Fibroblast of skin of right biceps (primary cell): ENCODE measurements at places on chromosomes 12 and 14.

DNA sequence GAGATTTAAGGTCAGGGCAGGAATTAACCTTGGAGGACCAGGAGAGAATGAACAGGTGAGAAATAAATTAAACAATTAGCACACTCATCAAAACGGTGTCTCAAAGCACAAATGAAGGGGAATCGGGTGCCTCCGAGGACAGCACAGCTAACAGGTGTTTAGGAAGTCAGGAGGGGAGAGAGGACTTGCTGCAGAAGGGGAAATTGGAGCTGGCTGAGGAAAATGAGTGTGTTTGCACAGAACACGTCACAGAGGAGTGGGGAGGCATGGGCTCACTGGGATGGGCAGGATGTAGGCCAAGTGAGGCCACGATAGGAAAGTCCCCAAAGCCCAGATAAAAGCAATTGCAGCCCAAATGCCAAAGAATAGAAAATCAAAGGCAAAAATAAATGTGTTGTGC lies 121.7 kb downstream of the ZNF664 start:
- no peak for DNase-seq

DNA sequence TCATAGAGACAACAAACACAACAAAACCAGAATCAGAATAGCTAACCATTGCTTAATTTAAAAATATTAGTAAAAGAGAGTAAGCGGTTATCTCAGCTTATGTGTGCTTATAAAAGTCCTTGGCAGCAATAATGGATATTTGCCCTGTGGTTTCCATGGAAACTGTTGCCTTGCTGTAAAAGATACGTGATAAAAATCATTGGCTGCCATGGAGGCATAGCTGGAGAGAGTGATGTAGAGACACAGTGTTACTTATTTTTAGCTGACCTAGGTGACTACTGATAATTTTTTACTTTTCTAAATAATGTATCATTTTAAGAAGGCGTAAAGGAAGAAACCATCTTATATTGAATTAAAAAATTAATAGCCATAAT lies 92.9 kb downstream of the ERC1 start:
- DNase-seq, result peak; percentile 45

DNA sequence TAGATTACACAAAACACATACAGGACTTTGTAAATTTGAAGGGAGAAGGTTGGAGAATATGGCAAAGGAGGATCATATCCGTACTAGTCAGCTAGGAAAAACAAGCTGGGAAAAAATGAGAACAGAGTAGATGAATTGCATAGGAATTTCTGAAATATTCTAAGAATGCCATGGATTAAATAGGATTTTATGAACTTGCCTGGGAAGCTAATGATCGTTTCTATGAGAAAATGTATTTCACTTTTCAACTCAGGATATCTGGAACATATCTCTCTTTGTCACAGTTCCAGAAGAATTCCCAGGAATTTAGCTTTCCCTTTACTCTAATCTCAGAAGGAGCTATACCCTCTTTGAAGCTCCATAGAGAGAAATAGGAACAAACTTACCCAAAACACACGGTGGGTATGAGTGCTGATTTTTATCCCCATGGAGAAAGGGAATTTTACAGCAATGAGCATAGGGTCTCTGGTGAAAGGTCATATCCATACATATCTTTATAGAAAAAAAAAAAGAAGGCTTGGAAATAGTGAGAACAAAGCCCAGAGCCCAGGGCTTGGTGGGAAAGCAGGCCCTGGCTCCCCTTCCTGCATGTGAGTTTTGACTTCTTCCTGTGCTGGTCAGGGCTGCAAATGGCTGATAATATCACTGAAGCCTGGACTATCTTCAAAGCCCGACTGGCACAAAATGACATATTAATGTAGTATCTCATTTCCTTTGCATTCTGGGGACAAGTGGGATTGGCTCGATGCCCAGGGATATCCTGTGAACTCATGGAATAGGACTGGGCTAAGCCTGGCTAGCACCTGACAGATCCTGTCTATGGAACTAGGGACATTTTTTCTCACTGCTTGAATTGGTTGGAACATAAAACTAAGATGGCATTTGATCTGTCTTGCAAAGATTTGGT lies 136.3 kb downstream of the AEBP2 start:
- DNase-seq, result peak; percentile 92

DNA sequence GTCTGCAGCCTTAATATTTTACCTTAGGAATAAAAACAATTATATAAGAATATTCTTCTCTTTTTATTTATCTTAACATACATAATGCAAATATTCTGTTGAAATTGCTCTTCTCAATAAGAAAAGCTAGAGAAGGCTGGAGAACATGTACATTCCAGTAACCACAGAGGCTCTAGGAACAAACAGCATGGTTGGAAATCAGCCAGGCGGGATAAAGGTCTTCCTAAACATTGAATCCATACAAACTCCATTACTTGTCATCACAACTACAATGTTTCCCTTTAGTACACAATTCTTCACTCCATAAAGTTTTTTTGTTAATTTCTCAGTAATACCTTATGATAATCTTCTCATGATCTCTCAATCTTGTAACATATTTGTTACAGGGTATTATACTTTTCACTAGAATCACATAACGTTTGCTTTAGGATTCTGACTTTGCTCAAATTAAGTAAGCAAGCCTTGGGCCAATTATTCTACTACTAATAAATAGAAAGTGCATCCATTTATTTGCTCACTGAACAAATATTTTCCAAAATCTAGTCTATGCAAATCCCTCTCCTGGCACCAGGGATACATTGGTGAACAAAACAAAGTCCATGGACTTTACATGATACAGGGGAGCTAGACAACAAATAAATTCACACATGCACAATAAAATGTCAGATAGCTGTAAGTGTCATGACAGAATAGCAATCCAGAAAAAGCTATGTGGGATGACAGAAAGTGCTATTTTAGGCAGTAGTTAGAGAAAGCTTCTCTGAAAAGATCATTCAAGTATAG lies 237.5 kb upstream of the TMTC1 start:
- DNase-seq, result peak; percentile 53

DNA sequence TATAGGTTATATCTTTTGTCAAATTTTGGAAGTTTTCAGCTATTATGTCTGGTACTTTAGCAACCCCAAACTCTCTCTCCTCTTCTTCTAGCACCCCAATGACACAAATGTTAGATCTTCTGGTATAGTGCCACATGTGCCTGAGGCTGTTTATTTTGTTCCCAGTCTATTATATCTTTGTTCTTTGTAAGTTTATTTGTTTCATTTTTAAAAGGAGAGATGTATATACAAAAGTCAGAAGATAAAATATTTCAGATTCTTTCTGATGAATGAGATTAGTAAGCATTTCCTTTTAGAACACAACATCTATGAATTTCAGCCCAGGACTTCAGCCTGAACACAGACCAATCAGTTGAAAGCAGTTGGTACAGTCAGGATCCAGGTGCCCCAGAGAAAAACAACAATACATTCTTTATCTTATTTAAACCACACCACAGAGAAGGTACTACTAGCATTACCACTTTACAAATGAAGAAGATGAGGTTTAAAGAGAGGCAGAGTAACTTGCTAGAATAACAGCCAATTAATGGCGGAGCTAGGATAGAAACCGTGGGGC lies 114.1 kb upstream of the BTG1 start:
- DNase-seq, result no peak

DNA sequence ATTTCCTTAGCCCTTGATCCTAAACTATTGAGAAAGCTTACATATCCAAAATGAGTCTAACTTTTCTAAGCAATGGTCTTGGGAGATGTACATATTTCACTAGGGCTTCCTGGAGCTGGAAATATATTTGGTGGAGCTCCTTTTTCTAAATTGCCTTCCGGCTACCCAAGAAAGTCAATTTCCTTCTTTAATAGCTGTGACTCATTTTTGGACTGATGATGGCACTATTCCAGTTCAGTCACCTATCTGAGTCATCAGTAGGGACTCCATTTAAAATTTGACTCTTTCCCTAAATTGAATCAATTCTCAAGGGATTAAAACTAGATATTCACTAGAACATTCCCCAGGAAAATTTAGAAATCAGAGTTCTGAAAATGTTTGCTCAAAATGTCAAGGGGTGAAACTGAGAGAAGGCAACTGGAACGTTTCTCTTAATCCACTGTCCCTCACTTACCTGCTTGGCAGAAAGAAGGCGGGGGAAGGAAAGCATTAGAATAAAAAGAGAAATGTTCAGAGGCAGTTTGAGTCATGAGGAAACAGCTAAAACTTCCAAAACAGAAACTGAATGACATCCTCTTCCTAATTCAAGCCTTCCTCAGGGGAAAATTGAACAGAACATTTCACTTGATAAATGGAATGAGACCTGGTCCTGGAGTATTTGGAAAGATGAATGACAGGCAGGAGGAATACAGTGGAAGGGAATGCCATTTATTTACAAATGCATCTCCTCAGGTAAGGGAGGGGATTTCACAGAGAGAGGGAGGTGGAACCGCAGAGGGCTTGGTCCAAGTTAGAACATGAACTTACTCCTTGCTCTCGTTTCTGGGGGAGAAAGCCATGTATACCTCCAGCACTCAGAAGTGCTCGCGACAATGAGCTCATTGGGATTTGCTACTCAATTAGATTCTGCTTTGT lies 91.2 kb downstream of the RGS6 start:
- DNase-seq, result peak; percentile 9

GRCh38 chr14:88934351-88934806 lies 109.9 kb downstream of the TTC8 start:
- DNase-seq, result peak; percentile 22

DNA sequence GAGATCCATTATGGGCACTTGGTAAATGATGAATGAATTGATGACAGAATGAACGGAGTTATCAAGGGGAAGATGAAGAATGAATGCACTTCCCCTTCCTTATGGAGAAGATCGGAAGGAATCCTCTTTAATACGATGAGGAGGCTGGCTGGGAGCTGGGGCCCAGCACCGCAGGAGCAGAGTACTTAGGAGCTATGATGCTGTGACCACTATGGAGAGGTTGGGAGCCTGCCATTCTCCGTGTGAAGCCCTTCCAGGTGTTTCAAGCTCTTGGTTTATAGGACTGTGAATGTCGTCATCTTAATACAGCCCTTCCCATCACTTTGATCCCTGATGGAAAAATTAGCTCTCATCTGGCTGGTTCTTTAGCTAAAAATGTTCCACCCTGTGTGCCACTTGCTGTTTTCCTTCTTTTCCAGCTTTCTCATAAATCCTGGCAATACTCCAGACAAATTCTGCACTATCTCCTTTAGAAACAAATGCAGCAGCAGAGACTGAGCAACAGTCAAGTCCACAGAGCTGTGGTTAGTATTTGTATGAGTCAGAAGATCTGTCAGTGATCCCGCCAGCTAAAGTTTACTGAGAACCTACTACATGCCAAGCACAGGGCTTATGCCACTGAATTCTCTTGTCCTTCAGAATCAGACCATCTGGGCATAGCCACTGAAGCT lies 263.1 kb upstream of the CRY1 start:
- peak; percentile 86 for DNase-seq

DNA sequence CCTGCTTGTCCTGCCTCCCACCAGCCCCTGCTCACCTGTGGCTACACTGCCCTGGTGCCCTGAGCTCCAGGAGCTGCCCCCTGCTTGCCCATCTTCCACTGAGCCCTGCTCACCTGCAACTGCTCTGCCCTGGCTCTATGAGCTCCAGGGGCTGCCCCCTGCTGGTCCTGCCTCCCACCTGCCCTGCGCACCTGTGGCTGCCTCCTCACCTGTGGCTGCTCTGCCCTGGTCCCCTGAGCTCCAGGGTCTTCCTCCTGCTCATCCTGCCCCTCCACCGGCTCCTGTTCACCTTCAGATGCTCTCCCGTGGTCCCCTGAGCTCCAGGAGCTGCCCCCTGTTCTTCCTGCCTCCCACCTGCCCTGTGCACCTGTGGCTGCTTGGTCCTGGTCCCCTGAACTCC lies 247.6 kb downstream of the TMEM121 start:
- no peak for DNase-seq

- DNase-seq, result no peak
These were observed 8.9 kb downstream of the CORO1C start for GRCh38 chr12:108722463-108722862.

DNA sequence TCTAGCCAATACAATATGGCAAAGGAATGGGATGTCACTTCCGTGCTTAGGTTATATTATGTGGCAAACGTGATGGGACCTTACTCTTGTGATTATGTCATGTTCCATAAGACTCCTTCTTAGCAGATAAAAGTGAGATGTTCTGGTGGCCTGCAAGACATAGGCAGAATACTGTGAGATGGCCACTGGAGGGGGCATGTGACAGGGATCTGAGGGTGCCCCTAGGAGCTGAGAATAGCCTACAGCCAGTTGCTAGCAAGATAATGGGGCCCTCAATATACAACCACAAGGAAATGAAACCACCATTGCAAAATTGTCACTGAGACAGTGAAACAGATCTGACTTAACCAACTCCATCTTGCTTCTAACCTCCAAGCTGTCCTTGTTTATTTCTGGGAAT lies 151.4 kb upstream of the SSTR1 start:
- DNase-seq, result no peak

- DNase-seq, result peak; percentile 41
These were observed 627 bp downstream of the HOXC8 start for GRCh38 chr12:54009171-54010052.

DNA sequence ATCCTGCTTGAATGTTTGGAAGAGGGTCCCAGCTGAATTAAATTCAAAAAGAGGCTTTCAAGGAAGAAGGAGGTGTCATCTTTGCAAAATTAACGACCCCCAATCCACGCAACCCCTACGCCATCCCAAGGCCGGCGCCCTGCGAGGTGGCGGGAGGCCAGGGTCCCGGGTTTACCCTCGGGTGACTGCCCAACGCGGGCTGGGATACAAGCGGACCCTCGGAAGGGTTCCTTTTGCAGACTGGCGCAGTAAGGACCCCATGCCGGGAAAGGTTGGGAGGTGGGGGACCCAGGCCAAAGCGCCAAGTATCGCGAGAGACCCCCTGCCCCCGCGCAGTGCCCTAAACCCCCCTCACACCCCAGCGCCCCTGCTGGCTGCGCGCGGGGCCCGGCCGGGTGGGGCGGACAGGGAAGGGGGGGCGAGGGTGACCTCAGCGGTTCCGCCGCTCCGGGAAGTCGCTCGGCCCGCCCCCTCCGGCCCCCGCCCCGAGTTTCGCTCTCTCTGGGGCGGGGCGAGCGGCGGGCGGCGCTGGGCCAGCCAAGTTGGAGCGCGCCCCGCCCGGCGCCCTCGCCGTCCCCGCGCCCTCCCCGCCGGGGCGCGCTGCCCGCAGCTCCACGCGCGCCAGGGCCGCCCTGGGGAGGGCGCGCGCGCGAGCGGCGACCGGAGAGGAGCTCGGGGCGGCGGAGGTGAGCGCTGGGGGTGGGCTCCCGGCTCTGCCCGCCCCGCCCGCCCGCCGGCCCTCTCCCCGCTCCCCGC lies 708 bp upstream of the ZBTB42 start:
- DNase-seq, result peak; percentile 85

DNA sequence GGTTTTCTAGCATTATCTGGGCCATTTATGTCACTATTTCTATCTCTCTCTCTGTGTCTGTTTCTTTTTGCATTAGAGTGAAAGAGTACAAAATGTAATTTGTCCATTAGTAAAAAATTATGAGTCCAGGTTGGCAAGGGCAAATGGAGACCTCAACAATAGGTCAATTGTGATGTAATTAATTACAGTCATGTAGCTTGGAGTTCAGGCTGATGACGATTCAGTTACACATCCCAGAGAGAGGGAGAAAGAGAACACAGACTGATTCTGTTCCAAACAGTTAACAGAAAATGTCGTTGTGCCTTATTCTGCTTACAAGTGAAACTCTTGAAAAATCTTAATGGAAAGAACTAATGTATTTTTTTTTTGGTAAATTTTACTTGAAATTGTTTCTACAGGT lies 83.3 kb downstream of the ATXN7L3B start:
- DNase-seq, result no peak

- DNase-seq, result no peak
These were observed 19.6 kb downstream of the PROX2 start for GRCh38 chr14:74856366-74856765.

GRCh38 chr12:113162102-113163029 lies 12.8 kb downstream of the CFAP73 start:
- peak; percentile 54 for DNase-seq
